Esophagus squamous epithelium (tissue), 5 donors: ENCODE measurements at places on chromosomes 5 and 9. TPM values are rescaled to one million over a fixed set of nuclear protein-coding genes. Genes with fewer than 3 reads are reported as not detected.
A peak's percentile ranks its signal among the peaks of the same experiment; 100 is the strongest.

Gene BHMT
- total RNA-seq, result not detected

Gene RAD50
- 25.2 TPM for total RNA-seq

GRCh38 chr9:108815156-108815555 lies 40.6 kb downstream of the ACTL7B start:
- H3K36me3 ChIP-seq, result no peaks in the 10 kb centered on the region
- no peaks in the 10 kb centered on the region for H3K4me1 ChIP-seq
- H3K27me3 ChIP-seq, result no peaks in the 10 kb centered on the region
- DNase-seq, result no peak

DNA sequence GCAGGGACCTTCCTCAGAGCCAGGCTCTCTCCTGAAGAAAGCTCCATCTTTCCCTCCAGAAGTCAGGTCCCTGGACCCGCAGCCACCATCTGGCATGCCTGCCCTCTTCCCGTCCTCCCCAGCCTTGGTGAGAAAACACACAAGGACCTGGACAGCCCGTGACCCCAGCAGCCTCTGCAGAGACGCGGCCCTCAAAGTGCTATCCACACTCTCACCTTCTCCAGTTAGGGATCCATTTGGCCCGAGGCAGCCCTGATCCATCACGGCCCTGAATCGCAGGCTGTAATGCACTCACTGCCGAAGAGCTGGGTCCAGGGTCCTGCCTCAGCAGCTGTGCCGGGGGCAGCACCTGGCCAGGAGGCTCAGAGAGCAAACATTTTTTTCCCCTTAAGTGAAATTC lies 185.1 kb downstream of the OLFM1 start:
- peaks cover 99% of the 10 kb centered on the region for H3K27me3 ChIP-seq
- no peak overlapping the region for H3K27ac ChIP-seq
- peaks cover 14% of the 10 kb centered on the region for H3K4me1 ChIP-seq

DNA sequence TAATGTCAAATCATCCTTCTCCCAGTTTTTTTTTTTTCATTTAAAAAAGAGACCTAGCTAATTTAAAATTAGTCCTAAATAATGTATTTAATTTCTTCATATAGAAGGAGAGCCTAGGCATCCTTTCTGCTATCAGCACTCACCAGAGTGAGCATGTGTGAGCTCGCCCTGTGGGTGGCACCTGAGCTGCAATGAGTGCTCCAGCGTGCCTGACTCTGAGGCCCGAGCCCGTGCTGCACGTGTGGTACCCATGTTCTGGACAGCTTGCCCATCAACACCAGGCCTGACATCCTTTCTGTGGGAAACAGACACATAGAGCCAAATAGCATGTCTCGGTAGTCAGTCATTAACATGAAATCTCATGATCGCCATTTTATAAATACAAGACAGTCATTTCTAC lies 381.4 kb downstream of the DTWD2 start:
- H3K4me1 ChIP-seq, result no peaks in the 10 kb centered on the region
- no peaks in the 10 kb centered on the region for H3K36me3 ChIP-seq
- no peak overlapping the region for H3K4me3 ChIP-seq
- no peak for DNase-seq
- no peak overlapping the region for H3K27ac ChIP-seq

Gene F2RL1
- 9.0 TPM for total RNA-seq

Gene SET
- 216 TPM for total RNA-seq

DNA sequence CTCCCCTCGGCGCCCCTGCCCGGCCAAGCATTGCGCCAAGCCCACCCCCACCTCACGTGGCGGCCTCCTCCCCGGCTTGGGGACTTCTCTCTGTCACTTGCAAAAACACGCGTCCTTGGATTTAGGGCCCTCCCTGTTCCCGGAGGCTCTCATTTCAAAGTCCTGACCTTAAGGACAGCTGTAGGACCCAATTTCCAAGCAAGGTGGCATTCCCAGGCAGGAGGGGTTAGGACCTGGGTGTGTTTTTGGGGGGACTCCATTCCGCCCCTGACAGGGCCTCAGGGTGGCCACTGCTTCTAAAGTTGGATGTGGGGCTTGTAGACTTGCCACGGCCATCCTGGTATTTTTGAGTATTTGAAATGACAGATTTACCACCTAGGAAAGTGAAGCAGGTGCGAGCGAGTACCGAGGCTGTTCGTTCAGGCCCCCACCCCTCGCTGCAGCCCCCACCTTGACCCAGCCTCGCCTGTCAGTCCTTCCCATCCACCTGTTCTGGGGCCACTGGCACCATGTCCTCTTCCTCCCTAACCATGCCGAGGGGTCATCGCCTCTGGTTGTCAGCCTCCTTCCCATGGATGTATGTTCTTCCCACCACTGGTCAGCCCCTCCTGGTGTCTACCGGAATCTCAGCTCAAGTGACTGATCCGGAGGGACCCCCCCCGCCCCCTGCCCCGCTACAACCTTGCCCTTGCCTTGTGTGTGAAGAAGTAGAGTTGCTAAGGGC lies 52.4 kb downstream of the MRPL36 start:
- DNase-seq, result no peak
- H3K36me3 ChIP-seq, result no peaks in the 10 kb centered on the region
- no peak overlapping the region for H3K4me3 ChIP-seq

Gene RAPGEF1
- total RNA-seq, result 40.4 TPM

DNA sequence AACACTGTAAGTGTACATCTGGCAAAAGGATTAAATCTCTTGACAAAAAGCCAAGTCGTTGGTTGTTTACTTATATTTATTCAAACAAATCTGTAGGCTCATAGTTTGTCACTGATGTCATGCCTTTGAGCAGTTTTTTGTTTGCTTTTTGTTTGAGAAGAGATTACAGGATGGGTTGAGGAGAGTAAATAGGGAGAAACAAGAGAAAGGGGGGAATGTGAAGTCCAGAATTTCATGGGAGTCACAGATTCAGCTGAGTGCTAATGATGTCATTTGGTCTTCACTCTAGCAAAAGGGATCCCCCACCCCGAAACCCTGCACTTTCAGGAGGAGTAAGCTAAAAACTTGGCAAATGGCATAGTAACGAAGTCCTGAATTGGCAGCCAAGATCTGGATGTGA lies 337.4 kb downstream of the GLIS3 start:
- peaks cover 11% of the 10 kb centered on the region for H3K4me1 ChIP-seq
- H3K36me3 ChIP-seq, result no peaks in the 10 kb centered on the region
- H3K27ac ChIP-seq, result no peak overlapping the region

Gene SPATA31D4
- not detected for total RNA-seq

DNA sequence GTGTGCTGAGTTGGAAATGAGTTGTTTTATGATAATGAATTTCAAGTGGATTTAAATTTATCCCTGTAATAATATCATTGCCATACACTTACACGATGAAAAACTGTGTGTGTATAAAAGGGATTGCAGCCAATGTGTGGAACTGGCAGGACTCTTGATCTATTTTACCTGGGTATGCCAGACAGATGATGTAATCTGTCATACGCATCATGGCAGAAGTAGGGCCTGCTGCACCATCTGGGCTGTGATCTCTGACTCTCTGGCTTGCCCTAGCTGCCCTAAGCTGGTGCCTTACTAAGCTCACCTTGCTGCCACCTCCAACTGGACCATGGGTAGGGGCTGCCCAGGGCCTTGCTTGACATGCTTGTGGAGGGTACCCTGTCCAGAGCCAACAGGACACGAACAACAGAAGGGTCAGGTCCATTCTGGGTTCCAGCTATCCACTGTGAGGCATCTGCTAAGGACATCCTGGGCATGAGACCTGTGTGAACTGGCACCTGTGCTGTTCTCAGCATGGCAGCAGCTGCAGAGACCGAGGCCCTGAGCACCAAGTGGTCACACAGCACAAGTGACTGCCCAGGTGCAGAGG lies 184.2 kb downstream of the FSTL4 start:
- peaks cover 6% of the 10 kb centered on the region for H3K4me1 ChIP-seq
- no peak overlapping the region for H3K4me3 ChIP-seq
- no peaks in the 10 kb centered on the region for H3K36me3 ChIP-seq
- H3K27me3 ChIP-seq, result no peaks in the 10 kb centered on the region
- H3K27ac ChIP-seq, result no peak overlapping the region
- no peak for DNase-seq

- DNase-seq, result no peak
- no peaks in the 10 kb centered on the region for H3K36me3 ChIP-seq
- no peak overlapping the region for H3K4me3 ChIP-seq
Observed at GRCh38 chr5:90640484-90641059, 82.0 kb downstream of the ADGRV1 start.

Gene SAPCD2
- 21.2 TPM for total RNA-seq

DNA sequence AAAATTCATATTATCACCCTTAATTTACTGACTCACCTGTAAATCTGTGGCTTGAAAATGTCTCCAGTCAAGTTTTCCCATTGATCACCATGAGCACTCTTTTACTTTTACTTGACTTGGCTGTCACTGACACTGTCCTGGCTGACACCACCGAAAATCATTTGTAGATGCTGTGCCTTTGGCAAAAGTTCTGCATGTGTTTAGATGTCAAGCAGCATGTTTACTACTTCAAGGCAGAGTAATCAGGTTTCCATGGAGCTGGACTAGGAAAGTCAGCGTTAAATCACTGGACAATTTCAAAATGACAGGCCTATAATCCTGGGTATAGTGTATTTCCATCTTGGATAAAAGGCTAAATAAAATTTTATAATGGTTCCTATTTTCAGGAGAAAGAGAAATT lies 1530.6 kb upstream of the CDH6 start:
- H3K4me1 ChIP-seq, result no peaks in the 10 kb centered on the region
- no peak overlapping the region for H3K27ac ChIP-seq
- H3K36me3 ChIP-seq, result no peaks in the 10 kb centered on the region
- no peak overlapping the region for H3K4me3 ChIP-seq
- DNase-seq, result no peak

Gene TAF11L5
- total RNA-seq, result not detected

Gene SLC1A1
- total RNA-seq, result 2.9 TPM

DNA sequence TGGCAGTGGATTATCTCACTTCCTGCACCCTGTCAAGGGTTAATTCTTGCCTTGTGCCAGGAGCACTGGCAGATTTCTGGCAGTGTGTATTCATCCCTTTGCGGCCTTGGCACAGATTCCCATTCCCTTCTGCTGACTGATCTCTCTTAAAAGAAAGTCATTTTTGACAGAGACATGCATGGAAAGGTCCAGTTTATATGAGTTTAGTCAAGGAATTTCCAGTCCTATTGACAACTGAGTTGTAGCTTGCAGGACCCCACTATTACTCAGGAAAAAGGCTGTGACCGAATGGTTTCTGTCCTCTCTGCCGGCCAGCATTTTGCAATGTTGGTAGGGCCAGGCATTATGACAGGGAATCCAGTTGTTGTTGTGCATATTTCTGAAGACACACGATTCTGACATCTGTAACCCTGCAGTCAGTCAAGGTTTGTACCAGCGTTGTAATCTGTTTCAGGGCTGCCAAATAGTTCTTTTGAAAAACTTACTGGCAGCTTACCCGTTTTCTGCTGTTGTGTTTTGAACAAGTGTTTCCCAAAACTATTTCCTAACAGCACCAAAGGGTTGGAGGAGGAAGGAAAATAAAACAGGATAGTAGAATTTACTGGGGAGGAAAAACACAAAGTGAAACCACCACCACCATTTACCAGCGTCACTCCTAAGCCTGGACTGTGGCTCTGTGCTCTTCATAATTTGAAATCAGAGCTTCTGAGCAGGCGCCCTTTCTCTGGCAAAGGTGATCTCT lies 243.4 kb upstream of the KLF4 start:
- no peaks in the 10 kb centered on the region for H3K36me3 ChIP-seq
- no peak for DNase-seq
- peak overlapping the region; percentile 46 for H3K4me3 ChIP-seq

DNA sequence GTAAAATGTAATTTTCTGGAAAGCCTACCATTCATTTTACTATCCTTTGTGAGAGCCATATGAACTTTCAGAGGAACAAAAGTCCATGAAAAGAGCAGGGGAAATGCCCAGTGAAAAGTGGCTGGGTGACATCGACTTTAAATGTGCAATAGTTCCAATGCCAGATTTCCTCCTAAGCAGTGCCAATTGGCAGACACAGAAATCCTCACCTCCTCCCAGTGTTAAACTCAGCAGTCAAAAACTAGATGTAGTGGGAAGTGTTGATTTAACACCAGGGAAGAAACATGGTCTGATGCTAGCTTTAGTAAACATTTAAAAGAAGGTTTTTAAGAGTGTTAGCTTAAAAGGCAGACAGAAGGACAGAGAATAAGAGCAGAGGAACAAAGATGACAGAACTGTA lies 2055.2 kb downstream of the MAT2B start:
- no peak for DNase-seq
- H3K27ac ChIP-seq, result no peak overlapping the region
- no peaks in the 10 kb centered on the region for H3K4me1 ChIP-seq
- H3K4me3 ChIP-seq, result no peak overlapping the region

DNA sequence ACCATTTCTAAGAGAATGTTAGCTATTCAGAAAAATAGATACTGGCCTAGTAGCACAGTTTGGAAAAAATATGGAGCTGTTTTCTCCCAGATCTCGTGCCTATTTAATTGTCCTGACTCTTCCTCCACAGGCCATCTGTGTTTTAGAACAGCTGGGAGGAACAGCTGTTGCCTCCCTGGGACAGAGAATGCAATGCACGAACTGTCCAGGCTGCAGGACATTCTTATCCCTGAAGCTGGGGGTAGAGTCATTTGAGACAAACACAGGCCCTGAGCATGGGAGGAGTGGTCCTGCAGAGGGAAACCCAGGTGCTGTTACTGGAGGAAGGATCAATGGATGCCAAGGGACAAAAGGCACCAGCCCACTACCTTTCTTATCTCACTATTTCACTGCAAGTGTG lies 20.9 kb upstream of the SPARC start:
- H3K27me3 ChIP-seq, result no peaks in the 10 kb centered on the region
- H3K4me3 ChIP-seq, result no peak overlapping the region
- DNase-seq, result no peak
- H3K4me1 ChIP-seq, result peaks cover 6% of the 10 kb centered on the region
- no peaks in the 10 kb centered on the region for H3K36me3 ChIP-seq
